Activated T-cell treated with anti-CD3 and anti-CD28 coated beads, Interleukin-2, amount 50 U/mL, for 72 hours (primary cell): ENCODE measurements at places on chromosomes 4 and X. TPM values are rescaled to one million over a fixed set of nuclear protein-coding genes. Genes with fewer than 3 reads are reported as not detected.

Gene STK32B
- total RNA-seq: not detected

Gene FGF2
- 2.7 TPM for total RNA-seq

Gene NKX3-2
- not detected for total RNA-seq

Gene SHROOM4
- not detected for total RNA-seq

Gene ODAPH
- 0.35 TPM for total RNA-seq

Gene MAGEC2
- not detected for total RNA-seq

Gene MMRN1
- total RNA-seq: not detected

Gene DUX4
- not detected for total RNA-seq

Gene FREM3
- not detected for total RNA-seq

Gene DGAT2L6
- not detected for total RNA-seq

Gene TRO
- 7.6 TPM for total RNA-seq

Gene DMRTC1
- 0.36 TPM for total RNA-seq

Gene FGF13
- total RNA-seq: not detected

Gene MAGEC3
- total RNA-seq: not detected

Gene SLC2A9
- 1.7 TPM for total RNA-seq

GRCh38 chr4:81137894-81138293 is 77.1 kb downstream of the PRKG2 start:
- no peak for DNase-seq

- no peak for DNase-seq
Observed at GRCh38 chrX:6983207-6983955, 164.1 kb upstream of the STS start.

GRCh38 chrX:134452596-134452995 is 7.4 kb upstream of the HPRT1 start:
- no peak for DNase-seq

DNA sequence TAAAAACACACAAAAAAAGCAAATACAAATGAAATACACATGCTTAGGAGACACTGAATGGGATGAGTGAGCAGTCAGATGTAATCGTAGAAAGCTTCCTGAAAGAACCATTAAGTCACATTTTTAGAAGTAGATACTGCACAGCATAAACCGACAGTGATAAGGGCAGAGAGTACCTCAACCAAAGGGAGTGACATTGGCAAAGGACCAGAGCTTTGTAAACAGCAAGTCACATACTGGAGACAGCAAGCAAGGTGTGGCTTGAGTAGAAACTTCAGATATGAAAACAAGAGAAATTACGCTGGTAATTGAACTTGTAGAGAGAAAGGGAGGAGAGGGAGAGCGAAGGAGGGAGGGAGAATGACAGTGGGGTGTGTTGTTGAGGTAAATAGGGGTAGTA is 92.0 kb downstream of the CHRDL1 start:
- no peak for DNase-seq

- no peak for DNase-seq
Observed at GRCh38 chr4:93267747-93268146, 560.8 kb upstream of the ATOH1 start.

GRCh38 chrX:11334165-11334564 is 41.0 kb downstream of the AMELX start:
- DNase-seq: no peak

DNA sequence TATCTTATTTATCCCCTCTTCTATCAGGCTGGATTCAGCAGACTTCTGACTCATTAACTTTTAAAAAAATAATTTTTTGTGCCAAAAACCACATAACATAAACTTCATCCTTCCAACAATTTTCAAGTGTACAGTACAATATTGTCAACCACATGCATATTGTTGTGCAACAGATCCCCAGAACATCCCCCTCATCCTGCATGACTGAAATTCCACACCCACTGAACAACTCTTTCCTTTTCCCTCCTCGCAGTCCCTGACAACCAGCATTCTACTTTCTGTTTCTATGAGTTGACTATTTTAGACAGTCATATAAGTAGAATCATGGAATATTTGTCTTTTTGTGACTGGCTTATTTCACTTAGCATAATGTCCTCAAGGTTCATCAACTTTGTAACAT is 2.2 kb upstream of the MID2 start:
- no peak for DNase-seq

- DNase-seq: peak; percentile 4
Observed at GRCh38 chr4:122450847-122451246, 5.7 kb downstream of the IL2 start.

GRCh38 chr4:140152013-140152703 is 1.8 kb downstream of the MAML3 start:
- DNase-seq: peak; percentile 79

DNA sequence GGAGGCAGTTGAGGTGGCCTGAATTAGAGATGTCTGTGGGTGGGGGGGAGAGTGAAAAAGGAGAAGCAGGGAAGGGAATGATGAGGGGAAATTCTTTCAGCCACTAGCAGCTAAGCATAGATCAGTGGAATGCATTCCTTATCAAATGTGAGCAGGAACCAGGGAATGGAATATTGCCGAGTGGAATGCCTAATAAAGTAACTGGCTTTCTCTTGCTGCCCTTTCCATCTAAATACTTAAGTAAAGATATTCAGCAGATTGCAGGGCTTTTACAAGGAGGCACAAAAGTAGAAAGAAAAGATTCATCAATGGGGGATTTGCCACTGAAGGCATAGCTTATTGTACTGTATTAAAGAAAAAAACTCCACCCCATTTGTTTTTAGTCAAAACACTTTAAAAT is 263.0 kb upstream of the RPS6KA3 start:
- DNase-seq: no peak

GRCh38 chr4:61200187-61200915 is at the start of gene ADGRL3:
Gene ADGRL3, plus strand, starts transcription at chr4:61200326.
- DNase-seq: no peak

- DNase-seq: no peak
Observed at GRCh38 chr4:140653718-140654494, 85.1 kb upstream of the UCP1 start.

GRCh38 chr4:139642364-139642763 is 23.3 kb upstream of the MGST2 start:
- no peak for DNase-seq

DNA sequence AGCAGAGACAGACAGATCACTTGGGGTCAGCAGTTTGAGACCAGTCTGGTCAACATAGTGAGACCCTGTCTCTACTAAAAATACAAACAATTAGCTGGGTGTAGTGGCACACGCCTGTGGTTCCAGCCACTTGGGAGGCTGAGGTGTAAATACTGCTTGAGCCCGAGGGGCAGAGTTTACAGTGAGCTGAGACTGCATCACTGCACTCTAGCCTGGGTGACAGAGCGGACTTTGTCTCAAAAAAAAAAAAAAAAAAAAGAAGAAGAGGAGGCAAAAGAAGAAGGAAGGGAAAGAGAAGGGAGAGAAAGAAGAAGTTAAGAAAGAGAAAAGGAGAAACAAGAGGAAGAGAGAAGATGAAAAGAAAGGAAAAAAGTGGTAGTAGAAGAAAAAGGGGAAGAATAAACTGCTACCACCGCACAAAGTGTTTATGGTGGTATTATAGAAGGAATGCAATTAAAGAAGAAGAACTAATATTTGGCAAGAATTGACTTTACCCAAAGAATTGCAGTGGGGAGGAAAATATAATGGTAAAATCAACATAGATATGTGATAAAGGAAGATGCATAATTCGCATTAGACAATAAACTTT is 19.6 kb upstream of the NSUN7 start:
- DNase-seq: no peak

GRCh38 chr4:125101719-125102118 is 213.0 kb upstream of the FAT4 start:
- DNase-seq: no peak

DNA sequence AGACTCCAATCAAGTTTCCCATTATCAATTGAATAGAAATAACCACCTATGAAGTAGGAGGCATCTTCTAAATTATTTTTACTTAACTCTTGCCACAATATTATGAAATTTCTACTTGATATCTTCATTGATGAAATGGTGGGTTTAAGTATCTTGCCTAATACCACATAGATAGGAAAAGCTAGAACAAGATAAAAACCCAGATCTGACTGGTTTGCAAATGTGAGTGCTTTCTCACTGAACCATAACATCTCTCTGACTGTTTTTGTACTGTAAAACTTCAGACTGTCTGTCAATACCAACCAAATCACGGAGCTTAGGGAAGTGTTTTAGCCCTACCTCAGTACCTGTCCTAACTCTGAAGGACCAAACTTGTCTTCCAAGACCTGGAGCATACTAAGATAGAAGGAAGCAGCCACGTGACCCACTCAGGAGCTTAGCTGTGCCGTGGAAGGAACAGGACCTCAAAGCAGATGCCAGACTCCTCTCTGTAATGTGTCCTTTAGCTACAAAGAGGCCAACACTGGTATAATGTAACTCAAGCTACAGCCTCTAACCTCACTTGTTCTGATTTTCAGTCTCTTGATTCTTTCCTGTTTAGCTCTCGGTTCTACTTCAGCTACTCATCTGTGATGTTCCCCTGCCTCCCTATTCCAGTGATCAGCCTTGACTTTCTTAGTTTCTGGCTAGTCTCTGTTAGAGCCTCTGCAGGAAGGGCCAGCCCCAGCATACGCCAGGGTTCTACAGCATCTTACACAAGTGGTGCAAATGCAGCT is 84.4 kb downstream of the LRP2BP start:
- no peak for DNase-seq

- DNase-seq: no peak
Observed at GRCh38 chrX:97401586-97402136, 518.0 kb downstream of the RPA4 start.

GRCh38 chr4:136829280-136829679 is 703.0 kb downstream of the PCDH18 start:
- no peak for DNase-seq

GRCh38 chrX:2707334-2707760 is 16.3 kb downstream of the CD99 start:
- peak; percentile 78 for DNase-seq

GRCh38 chr4:1374706-1375045 is 27.7 kb downstream of the UVSSA start:
- no peak for DNase-seq

GRCh38 chr4:124480061-124480460 is 232.5 kb downstream of the ANKRD50 start:
- no peak for DNase-seq

- DNase-seq: no peak
Observed at GRCh38 chr4:184628103-184628502, 21.1 kb downstream of the CASP3 start.

- DNase-seq: no peak
Observed at GRCh38 chr4:75658876-75659275, 14.3 kb downstream of the G3BP2 start.

GRCh38 chrX:64265265-64265664 is 34.9 kb upstream of the ASB12 start:
- DNase-seq: no peak

GRCh38 chr4:188639479-188640100 is 500.3 kb downstream of the TRIML1 start:
- DNase-seq: no peak

GRCh38 chrX:83419030-83419792 is 88.9 kb upstream of the POU3F4 start:
- DNase-seq: no peak

DNA sequence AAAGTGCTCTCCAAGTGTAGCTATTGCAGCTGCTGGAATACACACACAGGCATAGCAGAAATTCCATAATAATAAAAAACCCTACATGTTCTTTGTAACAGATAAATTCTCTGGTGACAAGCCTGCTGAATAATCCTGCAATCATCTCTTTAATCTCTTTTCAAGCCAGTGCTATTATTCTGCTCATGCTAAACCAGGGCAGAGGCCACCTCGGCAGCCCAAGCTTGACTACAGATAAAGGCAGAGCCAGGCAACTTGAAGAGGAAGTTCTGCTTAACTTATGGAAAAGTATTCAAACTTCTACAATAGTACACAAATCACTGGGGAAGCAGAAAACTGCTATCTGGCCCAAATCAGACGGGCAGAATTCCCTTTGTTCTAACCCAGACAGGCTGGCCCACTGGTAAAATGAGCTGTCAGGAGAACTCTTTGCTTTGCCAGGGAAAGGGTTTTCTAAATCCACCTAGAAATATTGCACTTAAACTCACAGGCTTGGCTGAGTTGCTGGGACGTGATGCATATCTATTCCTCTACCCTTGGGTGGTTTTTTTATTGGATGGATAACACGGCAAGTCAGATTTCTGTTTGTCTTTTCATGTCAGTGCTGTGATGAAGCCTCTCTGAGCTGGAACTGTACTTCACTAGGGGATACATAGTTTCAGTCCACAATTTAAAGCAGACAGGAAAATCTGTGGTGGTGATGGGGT is 70.5 kb downstream of the GATB start:
- DNase-seq: no peak

GRCh38 chr4:74395633-74396032 is 30.7 kb downstream of the EREG start:
- no peak for DNase-seq

DNA sequence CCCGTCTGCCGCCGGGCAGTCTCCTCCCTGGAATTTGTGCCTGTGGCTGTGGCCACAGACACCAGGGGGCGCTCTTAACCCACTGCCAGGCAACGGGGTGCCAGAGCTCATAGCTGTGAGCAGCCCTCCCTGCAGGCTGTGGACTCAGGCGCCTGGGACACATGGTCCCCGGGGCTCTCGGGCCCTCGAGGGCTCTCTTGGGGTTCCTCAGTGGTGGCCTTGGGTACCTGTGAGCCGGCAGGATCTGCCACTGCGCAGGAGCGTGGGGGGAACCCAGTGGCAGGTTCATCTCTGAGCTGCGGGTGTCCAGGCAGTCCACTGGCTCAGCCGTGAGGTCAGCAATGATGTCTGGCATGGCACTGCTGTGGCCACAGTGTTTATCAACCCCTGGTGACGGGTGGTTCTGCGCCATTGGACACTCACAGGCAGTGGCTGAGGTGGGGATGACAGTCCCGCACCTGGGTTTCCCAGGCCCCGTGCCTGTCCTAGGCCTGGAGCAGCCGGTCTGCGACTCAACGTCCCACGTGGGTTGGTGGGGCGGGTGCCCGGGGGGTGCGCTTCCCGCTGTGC is 37.2 kb downstream of the PCGF3 start:
- DNase-seq: peak; percentile 78

DNA sequence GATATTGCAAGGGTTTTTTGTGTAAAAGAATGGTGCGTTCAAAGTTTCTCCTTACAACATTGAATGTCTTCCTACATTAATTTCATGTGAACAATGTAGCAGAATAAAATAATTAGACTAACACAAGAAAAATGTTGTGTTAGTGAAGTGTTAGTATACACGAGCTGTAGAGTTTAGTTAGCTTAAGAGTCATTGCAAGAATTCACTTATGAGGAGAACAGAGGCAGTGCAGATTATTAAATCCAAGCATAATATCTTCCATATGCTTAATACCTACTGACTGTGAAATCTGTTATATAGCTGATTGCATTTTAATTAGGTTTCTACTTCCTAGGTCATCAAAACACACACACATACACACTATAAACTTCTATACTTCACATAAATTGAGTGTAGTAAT is 959.0 kb downstream of the FAT4 start:
- no peak for DNase-seq

DNA sequence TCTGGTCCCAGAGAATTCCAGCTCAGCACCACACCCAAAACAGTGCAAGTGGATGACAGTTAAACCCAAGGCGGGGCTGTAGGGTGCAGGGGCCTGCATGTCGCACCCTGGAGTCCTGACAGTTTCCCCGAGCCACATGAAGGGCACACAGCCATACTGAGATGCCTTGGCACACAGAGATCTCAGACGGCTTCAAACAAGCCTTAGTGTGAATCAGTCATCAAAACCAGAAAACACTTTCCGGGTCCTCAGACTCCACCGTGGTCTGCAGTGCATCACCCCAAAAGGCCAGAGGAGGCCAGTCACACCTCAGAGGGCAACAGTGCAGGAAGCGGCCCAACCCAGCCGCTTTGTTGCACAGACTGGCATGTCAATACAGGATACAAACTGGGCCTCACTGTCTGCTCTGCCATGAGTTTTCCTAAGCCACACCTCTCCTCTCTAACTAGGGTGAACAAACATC is 64.6 kb upstream of the ENPP6 start:
- DNase-seq: peak; percentile 81
